ENCODE measurements at places on chromosomes 1 and 21. TPM values are rescaled to one million over a fixed set of nuclear protein-coding genes. Genes with fewer than 3 reads are reported as not detected.

LRRC39 gene
- 0.34 TPM for total RNA-seq

KCNT2 gene
- not detected for total RNA-seq

PLD5 gene
- total RNA-seq, result not detected

CFHR2 gene
- total RNA-seq, result not detected

OR2M3 gene
- not detected for total RNA-seq

RYR2 gene
- total RNA-seq, result 0.08 TPM

PKP1 gene
- total RNA-seq, result not detected

HTR6 gene
- total RNA-seq, result not detected

NBPF14 gene
- total RNA-seq, result 10.7 TPM

SIPA1L2 gene
- 10.7 TPM for total RNA-seq

VASH2 gene
- total RNA-seq, result 0.44 TPM

RCC1 gene
- total RNA-seq, result 127 TPM

KCNJ6 gene
- not detected for total RNA-seq

LHX4 gene
- not detected for total RNA-seq

ZNF672 gene
- total RNA-seq, result 50.3 TPM

DPYD gene
- 7.8 TPM for total RNA-seq

TLCD4 gene
- total RNA-seq, result 0.10 TPM

NTNG1 gene
- 0.42 TPM for total RNA-seq

TRPM2 gene
- total RNA-seq, result 6.8 TPM

LMX1A gene
- total RNA-seq, result not detected

LIN28A gene
- not detected for total RNA-seq

FAM72D gene
- total RNA-seq, result 13.4 TPM

CD1E gene
- not detected for total RNA-seq

KRTAP12-2 gene
- total RNA-seq, result not detected

VCAM1 gene
- total RNA-seq, result 2.4 TPM

ALPL gene
- total RNA-seq, result not detected

SZRD1 gene
- 204 TPM for total RNA-seq

Measured in activated CD8-positive, alpha-beta memory T cell treated with anti-CD3 and anti-CD28 coated beads for 36 hours (primary cell).